Stimulated activated CD4-positive, alpha-beta T cell treated with anti-CD3 and anti-CD28 coated beads, Interleukin-4, amount 100 ng/mL, for 4 hours (primary cell): ENCODE measurements at places on chromosomes 12 and 14.

- DNase-seq = no peak
These were observed 1.1 kb downstream of the LRP1 start for GRCh38 chr12:57129321-57129842.

DNA sequence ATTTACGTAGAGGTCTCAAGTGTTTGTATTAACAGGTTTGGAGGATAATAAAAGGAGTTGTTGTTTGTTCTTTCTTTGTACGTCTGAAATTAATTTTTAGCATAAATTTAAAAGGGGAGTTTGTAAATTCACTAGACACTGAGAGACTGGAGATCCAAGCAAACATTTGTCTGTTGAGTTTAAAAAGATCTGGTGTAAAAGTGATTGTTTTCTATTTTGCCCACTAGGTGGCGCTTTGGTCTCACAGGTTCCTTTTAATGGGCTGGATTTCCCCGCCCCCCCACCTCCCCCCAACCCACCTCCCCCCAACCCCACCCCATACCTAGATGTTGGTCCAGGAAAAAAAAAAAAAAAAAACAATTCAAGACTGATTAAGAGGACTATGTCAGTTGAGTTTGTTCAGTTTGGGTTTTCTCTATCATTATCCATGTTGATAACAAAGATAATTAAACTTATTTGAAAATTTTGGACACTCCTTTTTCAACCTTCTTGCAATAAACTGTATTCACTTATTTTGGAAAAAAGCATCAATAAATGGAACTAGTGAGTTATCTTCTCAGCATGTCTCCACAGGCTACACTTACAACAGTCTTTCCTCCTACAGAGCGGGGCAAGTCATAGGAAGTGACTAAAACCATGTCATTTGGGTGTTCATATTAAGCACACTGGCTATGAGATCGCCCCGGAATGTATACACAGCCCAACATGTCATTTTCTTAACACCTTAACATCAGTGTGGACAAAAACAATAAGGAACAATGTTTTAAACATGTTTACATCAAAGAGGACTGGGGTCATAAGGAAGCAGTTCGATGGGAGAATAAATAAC, 841.1 kb downstream of the NRXN3 start:
- DNase-seq = no peak

- no peak for DNase-seq
These were observed 40.3 kb upstream of the NTF3 start for GRCh38 chr12:5391653-5392052.

GRCh38 chr14:54174457-54174856, 217.8 kb upstream of the BMP4 start:
- no peak for DNase-seq
